ENCODE measurements at places on chromosomes 2 and 18.
A peak's percentile ranks its signal among the peaks of the same experiment; 100 is the strongest.

DNA sequence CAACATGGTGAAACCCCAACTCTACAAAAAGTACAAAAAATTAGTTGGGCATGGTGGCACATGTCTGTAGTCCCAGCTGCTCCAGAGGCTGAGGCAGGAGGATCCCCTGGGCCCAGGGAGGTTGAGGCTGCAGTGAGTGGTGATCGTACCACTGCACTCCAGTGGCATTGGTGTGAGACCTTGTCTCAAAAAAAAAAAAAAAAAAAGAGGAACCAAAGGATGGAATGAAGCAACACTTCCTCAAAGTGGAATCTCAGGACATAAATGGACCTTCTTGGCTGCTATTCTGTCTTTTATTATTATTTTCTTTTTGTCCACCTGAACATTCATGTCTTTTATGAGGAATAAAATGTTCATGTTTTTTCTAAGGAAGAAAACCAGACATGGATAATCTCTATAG, 13.7 kb downstream of the GEMIN6 start:
- no peak for DNase-seq

DNA sequence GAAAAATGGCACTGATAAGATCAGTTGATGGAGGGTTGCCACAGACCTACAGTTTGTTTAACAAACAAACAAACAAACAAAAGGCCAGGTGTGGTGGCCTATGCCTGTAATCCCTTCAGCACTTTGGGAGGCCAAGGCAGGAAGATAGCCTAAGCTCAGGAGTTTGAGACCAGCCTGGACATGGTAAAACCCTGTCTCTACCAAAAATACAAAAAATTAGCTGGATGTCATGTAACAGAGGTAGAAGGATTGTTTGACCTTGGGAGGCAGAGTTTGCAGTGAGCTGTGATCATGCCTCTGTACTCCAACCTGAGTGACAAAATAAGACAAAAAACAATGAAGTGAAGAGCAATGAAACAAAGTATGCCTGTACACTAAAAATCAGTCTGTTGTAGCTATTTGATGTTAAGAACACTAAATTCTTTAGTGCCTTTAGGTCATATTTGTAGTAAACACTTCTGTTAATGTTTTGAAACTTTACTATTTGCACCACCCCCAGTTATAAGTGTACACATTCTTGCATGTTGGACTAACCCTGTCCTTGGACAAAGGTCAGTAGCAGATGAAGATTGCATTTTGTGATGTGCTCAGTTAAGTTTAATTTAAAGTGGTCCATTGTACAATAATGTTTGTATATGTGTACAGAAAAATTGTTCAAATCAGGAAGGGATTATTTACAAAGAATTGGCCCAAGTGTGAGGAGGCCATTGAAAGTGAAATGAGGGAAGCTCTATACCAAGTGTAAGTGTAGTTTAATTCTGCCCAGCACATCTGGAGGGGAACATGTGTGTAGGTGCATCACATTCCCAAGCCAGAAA, 73.9 kb downstream of the KYNU start:
- DNase-seq = no peak

GRCh38 chr18:44626807-44627206, 53.9 kb upstream of the SETBP1 start:
- no peak for DNase-seq

DNA sequence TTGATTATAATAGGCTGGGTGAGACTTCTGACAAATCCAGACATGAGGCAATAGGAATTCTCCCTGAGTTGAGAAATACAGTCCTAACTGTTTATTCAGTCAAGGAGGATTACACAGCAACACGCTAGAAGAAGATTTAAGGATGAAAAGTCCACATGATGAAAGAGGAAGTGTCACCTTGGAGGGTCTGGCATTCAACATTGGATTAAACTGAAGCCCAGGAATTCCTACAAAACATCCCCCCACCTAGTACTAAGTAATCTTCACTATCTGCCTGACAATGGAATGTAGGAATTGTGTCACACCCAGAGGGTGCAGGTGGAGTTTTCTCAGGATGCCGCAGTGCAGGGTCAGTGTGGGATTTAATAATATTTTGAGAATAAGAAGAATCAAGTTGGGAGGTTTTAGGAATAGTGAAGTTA, 142.4 kb downstream of the SOCS6 start:
- no peak for DNase-seq

DNA sequence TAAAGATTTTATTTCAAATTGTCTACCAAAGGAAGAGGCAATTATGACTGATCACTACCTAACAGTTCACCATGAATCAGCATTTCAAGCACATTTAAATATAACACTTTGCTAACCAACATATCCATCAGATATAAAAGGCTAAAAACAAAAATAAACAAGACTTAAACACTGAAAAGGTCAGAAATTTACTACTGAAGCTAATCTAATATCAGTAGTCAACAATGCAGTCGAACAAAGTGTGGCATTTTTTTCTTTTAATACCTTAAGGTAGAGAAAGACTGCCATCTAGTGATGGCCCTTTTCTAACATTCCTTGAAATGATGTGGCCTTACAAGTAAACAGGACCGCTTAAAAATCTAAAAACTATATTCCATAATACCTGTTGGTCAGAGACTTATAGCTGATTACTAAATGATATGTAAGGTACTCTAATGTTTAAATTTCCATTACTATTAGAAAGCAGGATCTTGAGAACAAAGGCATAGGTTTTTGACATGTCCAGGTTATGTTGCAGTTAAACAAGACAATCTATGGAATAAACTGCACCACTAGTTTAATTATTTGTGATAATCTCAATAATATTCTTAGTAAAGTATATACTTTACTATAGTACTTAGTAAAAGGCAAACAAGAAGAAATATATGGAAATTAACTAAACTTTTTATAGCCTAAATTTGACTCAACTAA, 80.0 kb downstream of the EXOC6B start:
- DNase-seq = peak; percentile 42

DNA sequence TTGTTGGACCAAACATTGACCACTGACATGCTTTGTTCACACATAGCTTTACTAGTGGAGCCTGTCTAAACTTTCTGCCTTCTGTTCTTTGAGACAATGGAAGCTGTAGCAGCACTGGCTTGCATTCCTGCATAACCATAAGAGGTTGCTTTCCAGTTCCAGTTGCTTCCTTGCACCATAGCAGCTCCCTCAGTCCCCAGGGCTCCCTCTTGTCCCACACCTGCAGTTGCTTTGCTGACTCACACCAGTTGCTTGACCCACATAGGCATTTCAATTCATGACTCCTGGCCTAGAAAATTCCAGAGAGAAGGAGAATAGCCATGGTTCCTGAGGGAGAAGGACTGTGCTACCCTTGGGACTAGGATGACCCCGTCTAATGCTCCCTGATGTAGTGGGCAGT, 20.9 kb downstream of the SGPP2 start:
- no peak for DNase-seq

DNA sequence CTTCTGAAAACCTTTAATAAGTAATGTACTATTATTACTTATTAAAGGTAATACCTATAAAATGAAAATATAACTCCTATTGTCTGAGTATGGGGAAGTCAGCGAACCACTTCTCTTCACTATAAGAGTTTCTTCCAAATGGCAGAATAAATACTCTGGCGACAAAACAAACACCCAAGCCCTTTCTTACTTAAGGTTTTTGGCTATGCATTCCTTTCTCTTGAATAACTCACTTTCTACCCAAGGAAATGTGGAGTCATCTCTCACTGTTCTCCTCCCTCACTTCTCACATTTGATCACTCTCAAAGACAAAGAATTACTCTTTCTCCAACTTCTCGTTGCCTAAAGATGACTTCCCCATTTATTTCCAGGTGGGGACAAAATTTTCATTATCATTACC, 816.8 kb upstream of the CRIM1 start:
- DNase-seq = no peak

GRCh38 chr18:74544898-74545297, 10.6 kb downstream of the CNDP1 start:
- no peak for DNase-seq

GRCh38 chr2:108909275-108909823, 79.7 kb downstream of the EDAR start:
- DNase-seq = no peak

DNA sequence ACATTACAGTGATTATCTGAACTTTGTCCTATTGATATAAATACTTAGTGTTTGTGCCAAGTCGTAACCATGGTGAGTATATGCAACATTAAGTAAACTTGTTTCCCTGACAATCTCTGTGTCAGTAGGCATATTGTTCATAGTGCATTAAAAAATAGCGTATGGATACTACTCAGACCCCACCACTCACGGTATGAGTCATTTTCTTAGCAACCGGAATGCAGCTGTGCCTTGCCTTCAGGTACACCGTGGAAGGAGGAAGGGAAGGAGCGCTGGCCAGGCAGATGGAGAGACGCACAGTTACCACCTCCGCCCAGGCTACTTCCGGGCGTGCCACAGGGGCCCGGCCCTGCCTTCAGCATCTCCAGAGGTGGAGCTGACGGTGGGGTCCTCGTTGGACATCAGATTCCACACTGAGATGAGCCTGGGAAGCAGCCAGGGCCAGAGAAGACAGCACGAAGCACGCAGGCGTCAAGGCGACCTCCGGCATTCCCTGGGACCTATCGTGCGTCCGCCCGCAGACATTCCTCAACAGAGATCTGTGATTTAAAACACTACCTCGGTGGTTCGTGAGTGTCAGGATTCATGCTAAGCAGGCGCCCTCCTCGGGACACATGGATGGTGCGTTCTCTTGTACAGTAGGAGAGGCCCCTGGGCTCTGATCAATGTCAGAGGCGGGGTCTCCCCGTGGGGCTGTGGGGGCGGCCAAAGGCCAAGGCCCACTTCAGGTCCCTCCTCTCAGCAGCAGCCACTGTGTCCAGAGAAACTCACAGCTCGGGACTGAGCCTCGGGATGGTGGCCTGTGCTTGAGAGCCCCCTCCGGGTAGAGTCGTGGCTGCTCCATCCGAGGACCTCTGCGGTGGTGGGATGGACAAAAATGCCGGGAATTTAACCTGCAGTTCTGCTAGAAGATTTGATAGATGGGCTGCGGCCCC, 82.2 kb upstream of the HDAC4 start:
- DNase-seq = no peak

GRCh38 chr2:12428786-12429185, 287.9 kb upstream of the TRIB2 start:
- no peak for DNase-seq

DNA sequence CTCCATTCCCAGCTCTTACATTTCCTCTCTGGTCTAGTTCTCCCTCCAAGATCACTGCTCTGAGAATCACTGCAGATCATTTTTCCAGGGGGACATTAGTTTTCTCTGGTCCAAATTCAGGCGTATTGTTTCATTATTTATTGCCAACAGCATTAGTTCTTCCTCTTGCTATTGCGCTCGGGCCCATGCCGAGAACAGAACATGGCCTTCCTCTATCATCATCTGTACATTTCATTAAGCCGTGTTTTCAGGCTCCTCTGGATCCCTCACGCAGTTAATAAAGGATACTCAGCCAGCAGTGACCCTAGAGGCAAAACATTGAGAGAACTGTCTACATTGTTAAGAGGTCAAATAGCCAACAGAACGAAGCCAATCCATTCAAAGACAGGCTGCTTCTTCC, 63.9 kb downstream of the CCBE1 start:
- DNase-seq = no peak

DNA sequence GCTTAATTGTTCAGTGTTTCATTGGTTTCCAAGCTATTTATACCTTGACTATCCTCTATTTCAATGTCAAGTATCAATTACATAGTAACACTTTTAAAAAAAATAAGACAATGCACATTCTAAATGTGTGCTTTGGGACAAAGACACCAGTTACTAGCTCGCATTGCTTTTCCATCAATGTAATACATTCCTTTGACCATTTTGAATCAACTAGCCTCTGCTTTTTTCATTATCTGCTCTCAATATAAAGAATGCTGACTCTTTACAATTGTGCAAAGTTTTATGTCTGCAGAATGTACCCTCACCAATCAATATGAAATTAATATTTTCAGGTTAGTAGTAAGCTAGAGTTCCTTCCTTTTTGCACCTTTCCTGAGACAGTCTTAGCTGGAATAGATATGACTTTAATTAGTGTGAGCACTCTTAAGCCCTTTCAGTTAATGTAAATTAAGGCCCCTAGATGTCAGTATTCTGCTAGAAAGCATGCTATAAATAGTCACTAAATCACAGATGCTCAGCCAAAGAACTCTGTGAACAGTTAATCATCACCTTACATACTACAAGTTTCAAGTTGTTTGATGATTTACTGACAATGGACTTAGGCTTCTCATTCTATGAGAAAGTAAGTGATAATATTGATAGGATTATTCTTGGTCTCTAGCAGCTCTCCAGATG, 413.6 kb downstream of the PTH2R start:
- no peak for DNase-seq

- DNase-seq = no peak
Measured at GRCh38 chr2:239292959-239293774, 107.7 kb downstream of the HDAC4 start.

DNA sequence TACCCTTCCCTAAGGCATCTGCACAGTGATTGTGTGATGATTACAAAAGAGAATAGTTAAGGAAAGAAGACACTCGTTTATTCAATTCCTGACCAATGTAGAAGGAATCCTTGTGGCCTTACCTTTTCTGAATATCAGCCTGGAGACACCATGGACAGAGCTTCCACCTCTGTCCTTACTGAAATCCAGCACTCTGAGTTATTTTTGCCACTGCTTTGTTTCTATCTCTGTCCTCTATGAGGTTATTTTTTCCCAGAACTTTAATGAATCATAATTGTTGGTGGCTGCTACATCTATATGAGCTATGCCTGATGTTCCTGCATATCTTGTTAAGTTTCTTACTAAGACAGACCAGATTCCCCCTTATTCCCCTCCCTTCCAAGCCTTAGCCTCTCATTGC, 275.1 kb downstream of the SETBP1 start:
- DNase-seq = no peak

DNA sequence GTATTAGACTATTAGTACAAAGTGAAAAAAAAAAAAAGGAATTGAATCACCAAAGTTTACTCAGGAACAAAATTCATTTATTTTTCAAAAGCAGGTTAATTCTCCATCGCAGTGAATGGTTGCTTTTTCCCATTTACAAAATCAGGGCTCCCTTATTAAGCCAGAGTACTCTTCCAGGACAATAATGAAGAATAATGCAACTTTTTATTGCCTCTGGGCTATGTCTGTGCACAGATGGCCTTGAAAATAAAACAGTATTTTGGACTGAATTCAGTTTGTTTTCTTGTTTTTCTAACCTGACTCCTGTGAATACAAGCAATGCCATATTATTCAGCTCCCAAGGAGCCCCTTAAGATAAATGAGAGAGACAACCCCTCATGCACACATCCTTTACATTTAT, 246.8 kb downstream of the KCNS3 start:
- DNase-seq = no peak

DNA sequence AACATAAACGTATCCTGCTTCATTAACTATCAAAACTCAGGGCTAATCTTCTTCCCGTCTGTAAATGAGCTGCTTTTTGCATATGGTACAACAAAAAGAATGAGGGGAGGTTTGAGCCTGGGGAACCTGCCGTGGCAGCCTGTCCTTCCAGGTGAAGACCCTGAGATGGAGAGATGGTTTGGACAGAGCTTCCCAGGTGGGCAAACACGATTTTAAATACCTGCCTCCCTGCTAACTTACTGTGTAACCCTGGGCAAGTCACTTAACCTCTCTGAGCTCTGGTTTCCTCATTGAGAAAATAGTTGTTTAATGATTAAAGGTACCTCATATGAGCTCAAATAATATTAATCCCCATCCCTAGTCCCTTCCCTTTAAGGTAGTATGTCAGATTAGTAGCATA, 9.0 kb downstream of the EMX1 start:
- DNase-seq = no peak

- no peak for DNase-seq
Measured at GRCh38 chr2:33083699-33084387, 137.1 kb downstream of the LTBP1 start.

Data from brain microvascular endothelial cell (primary cell).